ENCODE measurements at places on chromosomes 6 and 20.

DNA sequence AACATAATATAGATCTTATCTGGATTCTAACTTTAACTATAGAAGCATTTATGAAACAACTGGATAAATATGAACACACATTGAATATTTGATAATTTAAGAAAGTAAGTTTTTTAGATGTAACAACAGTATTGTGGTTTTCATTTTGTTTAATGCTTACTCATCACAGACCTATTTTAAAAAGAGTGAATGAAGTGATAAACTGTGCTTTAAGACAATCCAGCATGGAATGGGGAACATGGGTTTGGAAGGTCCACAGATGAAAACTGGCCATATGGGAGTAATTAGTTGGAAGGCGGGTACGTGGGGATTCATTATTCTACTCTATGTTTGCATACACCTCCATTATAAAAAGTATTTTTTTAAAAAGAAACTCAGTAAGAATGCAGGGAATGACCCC lies 21.2 kb downstream of the EPB41L2 start:
- no peak for DNase-seq

DNA sequence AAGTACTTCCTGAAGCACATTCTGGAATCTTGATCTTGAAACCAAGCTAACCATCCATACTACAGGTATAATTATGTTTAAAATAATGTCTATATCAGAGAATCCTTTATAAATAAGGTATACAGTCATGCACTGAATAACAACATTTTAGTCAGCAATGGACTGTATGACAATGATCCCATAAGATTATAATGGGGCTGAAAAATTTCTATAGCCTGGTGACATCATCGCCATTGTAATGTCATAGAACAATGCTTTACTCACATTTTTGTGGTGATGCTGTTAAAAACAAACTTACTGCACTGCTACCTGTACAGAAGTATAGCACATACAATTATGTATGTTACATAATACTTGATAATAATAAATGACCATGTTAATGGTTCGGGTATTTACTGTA lies 31.8 kb downstream of the RNF146 start:
- no peak for DNase-seq

- no peak for DNase-seq
Measured at GRCh38 chr6:75609639-75610590, 8.2 kb downstream of the SENP6 start.

DNA sequence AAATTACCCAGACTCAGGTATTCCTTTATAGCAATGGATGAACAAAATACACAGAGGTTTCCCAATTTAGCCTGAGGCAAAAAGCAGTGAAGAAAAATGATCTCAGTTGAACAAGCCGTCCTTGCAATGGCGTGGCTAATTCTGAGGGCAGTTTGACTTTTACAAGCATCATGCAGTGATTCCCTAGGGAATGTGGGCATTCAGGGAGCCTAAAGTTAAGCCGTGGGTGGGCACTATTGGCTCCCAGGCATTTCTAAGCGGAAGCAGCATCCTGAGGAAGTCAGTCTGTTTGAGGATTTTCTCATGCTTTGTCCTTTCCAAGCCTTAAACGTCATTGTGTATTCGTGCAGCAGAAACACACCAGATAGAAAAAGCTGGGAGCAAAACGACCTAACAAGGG lies 133.9 kb downstream of the MYLK4 start:
- DNase-seq, result no peak

- no peak for DNase-seq
Measured at GRCh38 chr20:34956041-34956458, 382 bp downstream of the MYH7B start.

DNA sequence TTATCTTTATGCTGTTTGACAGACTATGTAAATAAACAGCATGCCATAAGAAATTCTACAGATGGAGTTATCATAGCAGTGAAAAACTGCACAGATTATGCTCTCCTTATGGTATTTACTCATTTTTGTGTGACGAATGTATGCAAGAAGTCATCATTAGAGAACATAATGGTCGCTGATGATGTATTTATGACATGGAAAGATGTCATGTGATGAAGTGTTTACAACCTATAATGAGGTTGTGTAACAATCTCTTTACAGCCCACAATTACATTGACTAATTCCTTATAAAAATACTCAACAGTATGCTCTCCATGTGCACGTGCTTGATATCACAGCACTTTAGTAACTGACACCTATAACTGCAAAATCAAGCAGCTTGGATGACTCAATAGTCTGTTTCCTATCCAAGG lies 192.4 kb downstream of the BMP2 start:
- DNase-seq, result no peak

- no peak for DNase-seq
Measured at GRCh38 chr20:54061101-54061881, 9.1 kb downstream of the BCAS1 start.

DNA sequence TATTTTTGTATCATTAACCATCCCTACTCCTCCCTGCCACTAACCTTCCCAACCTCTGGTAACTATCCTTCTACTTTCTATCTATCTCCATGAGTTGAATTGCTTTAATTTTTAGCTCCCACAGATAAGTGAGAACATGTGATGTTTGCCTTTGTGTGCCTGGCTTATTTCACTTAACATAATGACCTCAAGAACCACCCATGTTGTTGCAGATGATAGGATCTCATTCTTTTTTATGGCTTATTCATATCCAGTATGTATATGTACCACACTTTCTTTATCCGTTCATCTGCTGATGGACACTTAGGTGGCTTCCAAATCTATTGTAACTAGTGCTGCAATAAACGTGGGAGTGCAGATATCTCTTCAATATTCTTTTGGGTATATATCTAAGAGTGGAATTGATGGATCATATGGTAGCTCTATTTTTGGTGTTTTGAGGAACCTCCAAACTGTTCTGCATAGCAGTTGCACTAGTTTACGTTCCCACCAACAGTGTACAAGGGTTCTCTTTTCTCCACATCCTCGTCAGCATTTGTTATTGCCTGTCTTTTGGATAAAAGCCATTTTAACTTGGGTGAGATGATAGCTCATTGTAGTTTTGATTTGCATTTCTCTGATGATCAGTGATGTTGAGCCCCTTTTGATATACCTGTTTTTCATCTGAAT lies 201.4 kb downstream of the ARHGAP18 start:
- no peak for DNase-seq

GRCh38 chr6:144347933-144348332 lies 62.8 kb downstream of the UTRN start:
- no peak for DNase-seq

DNA sequence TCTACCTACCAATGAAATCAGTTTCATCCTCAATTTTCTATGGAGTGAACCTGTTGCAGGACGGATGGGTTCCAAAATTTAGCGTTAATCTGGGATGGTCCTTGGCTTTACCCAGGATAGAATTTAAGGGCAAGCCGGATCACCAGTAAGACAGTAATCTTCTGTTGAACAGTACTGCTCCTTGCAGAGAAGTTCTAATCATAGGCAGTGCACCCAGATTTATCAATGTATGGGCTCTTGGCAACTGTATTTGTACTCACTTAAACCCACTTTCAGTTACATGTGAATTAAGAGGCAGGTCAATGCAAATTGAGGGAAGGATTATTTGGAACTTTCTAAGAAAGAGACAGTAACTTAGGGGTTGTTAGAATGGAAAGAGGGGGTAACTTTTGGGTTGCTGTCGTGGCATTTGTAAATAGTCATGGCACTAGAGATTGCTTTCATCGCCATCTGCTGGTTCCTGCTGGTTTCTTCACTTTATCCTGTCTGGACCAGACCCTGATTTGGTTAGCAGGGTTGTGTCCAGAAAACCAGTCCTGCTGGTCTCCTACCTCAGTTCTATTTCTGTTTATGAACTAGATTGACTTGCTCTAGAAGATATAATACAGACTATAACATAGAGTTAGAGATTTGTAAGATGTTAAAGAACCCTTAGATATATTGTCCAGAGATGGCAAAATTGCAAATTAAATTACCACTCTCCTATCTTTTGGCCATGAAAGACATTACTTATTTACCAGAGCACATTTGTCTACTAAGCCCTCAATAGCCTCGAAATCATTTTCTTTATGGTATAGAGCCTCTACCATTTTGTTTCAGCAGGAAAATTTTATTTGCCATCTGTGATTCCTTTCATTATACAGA lies 646.3 kb downstream of the UTRN start:
- DNase-seq, result peak; percentile 29

- DNase-seq, result no peak
Measured at GRCh38 chr6:20669571-20670314, 135.5 kb downstream of the CDKAL1 start.

- DNase-seq, result no peak
Measured at GRCh38 chr6:34486106-34486740, 20.3 kb downstream of the PACSIN1 start.

- no peak for DNase-seq
Measured at GRCh38 chr6:101417900-101418299, 24.4 kb downstream of the GRIK2 start.

DNA sequence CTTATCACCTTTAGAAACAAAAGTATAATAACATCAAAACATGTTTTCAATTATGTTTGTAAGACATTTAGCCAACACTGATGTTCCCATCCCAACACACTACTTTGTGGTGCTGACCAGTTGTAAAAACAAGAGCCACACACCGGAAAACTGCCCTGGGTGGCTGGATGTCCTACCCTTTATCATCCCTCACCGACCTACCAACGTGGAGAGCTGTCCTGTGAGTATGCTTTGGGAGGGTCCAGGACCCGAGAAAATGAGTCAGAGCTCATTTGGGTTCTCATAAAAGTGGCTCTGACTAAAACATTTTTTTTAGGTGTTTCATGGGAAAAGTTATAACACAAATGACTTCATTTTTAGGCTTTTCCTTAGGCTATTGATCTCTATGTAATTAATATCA lies 29.3 kb upstream of the CTAGE9 start:
- DNase-seq, result no peak

All from left kidney (tissue), 8 donors.